Spinal cord (tissue), 10 donors: ENCODE measurements at places on chromosomes 16 and 17. TPM values are rescaled to one million over a fixed set of nuclear protein-coding genes. Genes with fewer than 3 reads are reported as not detected.

Gene CLDN6
- polyA plus RNA-seq: 1.0 TPM

Gene STH
- 2.4 TPM for polyA plus RNA-seq

Gene TMEM107
- polyA plus RNA-seq: 22.8 TPM

Gene PERCC1
- not detected for polyA plus RNA-seq

Gene GDE1
- 113 TPM for polyA plus RNA-seq
